ENCODE measurements at places on chromosomes 12 and 14. TPM values are rescaled to one million over a fixed set of nuclear protein-coding genes. Genes with fewer than 3 reads are reported as not detected.

DNA sequence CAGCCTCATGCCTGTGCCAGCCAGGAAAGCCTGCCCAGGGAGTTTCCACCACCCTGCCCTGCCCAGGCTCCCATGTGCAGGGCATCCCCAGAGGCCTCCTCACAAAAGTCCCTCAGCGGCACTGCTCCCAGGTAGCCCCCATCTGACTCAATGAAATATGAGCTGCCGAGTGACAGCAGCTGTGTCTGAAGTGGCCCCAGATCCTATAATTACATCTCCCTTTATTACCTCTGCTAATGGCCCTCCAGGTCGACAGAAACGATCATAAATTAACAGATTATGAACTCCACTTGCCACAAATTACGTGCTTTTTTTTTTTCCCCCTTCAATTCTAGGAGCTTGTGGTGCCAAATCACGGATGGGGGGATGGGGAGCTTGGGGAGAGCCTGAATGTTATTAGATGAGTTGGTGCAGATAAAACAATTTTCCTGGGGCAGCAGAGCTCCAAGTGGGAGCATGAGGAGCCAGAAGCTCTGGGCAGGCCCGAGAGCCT, 110.4 kb downstream of the ESRRB start:
- H3K4me1 ChIP-seq = no peaks in the 10 kb centered on the region
- no peak for DNase-seq
- H3K4me3 ChIP-seq = no peak overlapping the region
- no peak overlapping the region for H3K27ac ChIP-seq
- no peaks in the 10 kb centered on the region for H3K36me3 ChIP-seq

- H3K27ac ChIP-seq = no peak overlapping the region
- no peaks in the 10 kb centered on the region for H3K27me3 ChIP-seq
- DNase-seq = no peak
- H3K4me3 ChIP-seq = no peak overlapping the region
These were observed 10.7 kb downstream of the ARID4A start for GRCh38 chr14:58309086-58309485.

DNA sequence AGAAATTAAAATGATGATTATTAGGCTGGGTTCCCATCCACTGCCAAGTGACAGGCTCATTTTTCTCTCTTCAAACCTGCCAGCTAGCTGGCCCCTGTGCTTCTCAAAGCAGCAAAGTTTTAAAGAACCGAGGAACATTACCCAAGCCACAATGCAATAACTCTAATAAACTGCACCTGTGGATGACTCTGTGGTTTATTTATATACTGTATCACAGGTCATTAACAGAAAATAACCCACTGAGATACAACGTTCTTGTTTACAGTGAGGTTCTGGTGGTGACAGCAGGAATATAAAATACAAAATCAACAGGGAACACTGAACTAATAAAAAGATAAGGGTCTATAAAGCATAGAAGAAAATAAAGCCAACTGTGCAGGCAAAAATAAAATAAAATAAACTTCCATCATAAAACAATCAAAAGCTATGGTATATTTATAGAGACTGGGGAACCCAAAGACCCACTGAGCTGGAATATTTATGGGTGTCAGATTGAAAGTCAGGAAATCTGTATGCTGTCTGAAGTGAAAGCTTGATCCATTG, 472.9 kb downstream of the NOVA1 start:
- H3K4me3 ChIP-seq = no peak overlapping the region
- no peak for DNase-seq
- H3K27ac ChIP-seq = no peak overlapping the region
- H3K4me1 ChIP-seq = no peaks in the 10 kb centered on the region

DNA sequence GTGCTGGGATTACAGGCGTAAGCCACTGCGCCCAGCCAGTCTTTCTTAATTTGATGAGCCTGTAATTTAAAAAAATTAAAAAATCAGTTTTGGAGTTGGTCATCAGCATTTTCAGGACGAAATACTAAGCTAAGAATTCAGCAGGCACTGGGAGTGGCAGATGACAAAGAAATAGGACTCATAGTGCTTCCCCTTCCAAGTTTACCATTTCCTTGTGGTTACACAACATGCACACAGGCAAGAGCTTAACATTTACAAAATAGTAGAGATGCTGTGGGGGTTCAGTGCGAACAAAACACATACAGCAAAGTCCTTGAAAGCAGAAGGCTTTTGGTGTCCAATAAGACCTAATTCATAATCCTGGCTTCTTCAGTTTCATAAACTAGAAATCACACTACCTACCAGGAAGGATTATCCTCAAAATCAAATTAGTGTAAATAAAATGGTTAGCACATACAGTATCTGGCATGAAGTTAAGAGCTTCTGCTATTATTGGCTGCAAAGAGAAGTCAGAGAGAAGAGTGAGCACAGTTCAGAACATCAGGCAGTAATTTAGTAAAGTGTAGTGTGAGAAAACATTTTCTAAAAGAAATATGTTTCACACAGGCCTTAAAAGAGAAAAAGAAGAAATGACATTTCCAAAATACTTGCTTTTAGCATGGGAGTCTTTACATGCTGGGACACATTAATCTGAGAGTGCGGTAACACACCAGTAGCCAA, 22.2 kb upstream of the KIF21A start:
- no peaks in the 10 kb centered on the region for H3K27me3 ChIP-seq
- H3K4me3 ChIP-seq = no peak overlapping the region
- no peak overlapping the region for H3K27ac ChIP-seq
- H3K36me3 ChIP-seq = no peaks in the 10 kb centered on the region
- no peak for DNase-seq
- no peaks in the 10 kb centered on the region for H3K4me1 ChIP-seq

- H3K36me3 ChIP-seq = no peaks in the 10 kb centered on the region
- no peak overlapping the region for H3K27ac ChIP-seq
- peaks cover 10% of the 10 kb centered on the region for H3K4me1 ChIP-seq
- no peaks in the 10 kb centered on the region for H3K27me3 ChIP-seq
These were observed 169.4 kb downstream of the FOXN3 start for GRCh38 chr14:89247457-89248122.

DNA sequence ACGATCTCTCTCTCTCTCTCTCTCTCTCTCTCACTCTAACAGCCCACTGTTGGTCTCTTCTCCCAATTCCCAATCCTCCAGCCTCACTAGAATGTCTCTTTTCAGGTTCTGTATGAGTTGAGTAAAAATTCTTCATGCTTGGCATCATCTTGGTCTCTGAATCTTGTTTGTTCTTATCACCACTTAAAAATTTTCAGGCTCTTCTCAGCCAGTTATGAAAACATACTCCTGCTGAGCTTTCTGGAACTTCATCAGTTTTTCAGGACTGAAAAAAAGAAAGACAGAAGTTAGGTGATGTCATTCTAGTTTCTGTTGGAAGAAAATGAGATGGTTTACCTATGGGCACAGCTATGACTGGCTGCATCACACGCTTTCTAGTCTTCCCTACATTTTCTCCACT, 11.5 kb upstream of the IL22 start:
- DNase-seq = no peak
- no peaks in the 10 kb centered on the region for H3K27me3 ChIP-seq
- no peak overlapping the region for H3K4me3 ChIP-seq

GRCh38 chr12:56221232-56221756, 428 bp downstream of the RNF41 start:
- H3K4me3 ChIP-seq = peak overlapping the region; percentile 96
- no peaks in the 10 kb centered on the region for H3K36me3 ChIP-seq
- peak; percentile 78 for DNase-seq
- H3K4me1 ChIP-seq = peaks cover 39% of the 10 kb centered on the region

- H3K27ac ChIP-seq = no peak overlapping the region
- no peaks in the 10 kb centered on the region for H3K36me3 ChIP-seq
- H3K4me3 ChIP-seq = no peak overlapping the region
These were observed 120.3 kb downstream of the VRK1 start for GRCh38 chr14:96917442-96917963.

The DDX23 gene
- total RNA-seq = 84.7 TPM

The VASH1 gene
- total RNA-seq = 27.2 TPM

The NELL2 gene
- total RNA-seq = 1.1 TPM
